ENCODE measurements at places on chromosomes 5 and 9.

DNA sequence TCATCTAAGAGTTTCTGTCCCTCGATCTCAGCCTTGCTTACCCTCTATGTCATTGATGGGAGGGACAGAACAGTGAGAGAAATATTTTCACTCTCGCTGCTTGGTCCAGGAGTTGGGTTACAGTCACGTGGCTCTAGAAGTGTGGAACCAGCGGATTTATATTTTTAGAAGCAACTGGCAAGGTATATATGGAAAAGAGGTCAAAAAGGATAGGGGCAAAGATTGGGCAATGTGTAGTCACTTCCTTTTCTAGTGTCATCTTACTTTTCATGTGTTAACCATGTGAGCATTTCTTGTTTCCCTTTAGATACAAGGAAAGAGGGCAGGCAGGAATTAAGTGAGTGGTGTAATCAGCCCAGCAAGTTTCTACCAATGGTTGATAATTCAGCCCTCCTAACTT, 111.5 kb upstream of the ZNF366 start:
- no peak for DNase-seq

- DNase-seq: no peak
Observed at GRCh38 chr5:136004436-136004835, 24.4 kb upstream of the TGFBI start.

GRCh38 chr9:127950513-127951289, 13.0 kb upstream of the DPM2 start:
- no peak for DNase-seq

DNA sequence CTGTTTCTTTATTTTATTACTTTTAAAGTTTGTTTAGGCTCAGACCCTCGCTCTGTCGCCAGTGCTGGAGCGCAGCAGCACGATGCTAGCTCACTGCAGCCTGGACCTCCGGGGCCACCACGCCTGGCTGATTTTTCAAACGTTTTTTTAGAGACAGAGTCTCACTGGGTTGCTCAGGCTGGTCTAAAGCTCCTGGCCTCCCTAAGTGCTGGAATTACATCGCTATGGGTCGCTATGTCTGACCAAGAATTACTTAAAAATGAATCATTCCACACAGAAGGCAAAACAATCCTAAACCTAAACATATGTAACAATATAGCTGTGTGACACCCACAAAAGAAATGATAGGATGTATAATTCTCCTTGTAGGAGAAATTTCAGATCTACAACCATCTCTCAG, 86.9 kb upstream of the SIMC1 start:
- DNase-seq: no peak

- no peak for DNase-seq
Observed at GRCh38 chr9:86732514-86733171, 214.7 kb downstream of the GAS1 start.

DNA sequence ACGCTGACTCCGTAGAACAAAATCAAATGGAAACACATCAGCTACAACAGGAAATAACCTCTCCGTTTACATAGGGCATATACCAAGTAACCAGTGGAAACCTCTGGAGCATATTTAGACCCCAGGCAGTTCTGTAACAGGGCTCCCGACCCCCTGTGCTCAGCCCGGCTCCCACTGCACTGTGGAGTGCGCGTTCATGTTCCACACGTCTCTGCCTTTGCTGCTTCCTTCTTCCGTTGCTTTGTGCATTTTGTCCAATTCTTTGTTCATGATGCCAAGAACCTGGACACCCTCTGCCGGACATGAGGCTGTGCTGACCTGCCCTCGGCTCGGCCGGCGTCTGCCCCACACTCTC, 5.9 kb upstream of the AGPAT2 start:
- no peak for DNase-seq

DNA sequence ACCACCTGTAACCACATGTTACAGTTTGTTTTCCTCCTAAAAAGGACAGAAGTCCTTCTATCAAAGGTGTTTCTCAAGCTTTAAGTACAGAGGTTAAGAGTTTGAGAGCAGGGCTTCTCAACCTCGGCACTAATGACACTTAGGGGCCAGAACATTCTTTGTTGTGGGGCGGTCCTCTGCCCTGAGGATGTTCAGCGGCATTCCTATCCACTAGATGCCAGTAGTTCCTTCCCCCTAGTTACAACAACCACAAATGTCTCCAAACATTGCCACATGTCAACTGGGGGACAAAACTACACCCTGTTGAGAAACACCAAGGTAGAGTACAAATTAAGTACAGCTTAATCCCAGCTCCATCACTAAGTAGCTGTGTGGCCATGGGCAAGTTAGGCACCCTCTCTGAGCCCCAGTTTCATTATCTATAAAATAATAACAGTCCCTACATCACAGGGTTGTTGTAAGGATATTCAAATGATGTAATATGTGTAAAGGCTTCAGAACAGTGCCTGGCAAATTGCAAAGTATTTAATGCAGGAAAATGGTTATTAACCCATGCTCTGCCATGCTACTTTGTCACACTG, 44.6 kb downstream of the PIP5K1B start:
- no peak for DNase-seq

- DNase-seq: peak; percentile 65
Observed at GRCh38 chr5:159515909-159516415, 185.7 kb upstream of the IL12B start.

GRCh38 chr9:35806101-35806500, 6.0 kb downstream of the SPAG8 start:
- no peak for DNase-seq

GRCh38 chr5:150043657-150044328, 42.6 kb downstream of the CSF1R start:
- no peak for DNase-seq

- no peak for DNase-seq
Observed at GRCh38 chr5:68884144-68884754, 209.6 kb upstream of the SLC30A5 start.

GRCh38 chr5:76391014-76391413, 12.1 kb upstream of the IQGAP2 start:
- no peak for DNase-seq

GRCh38 chr5:118857700-118858099, 130.6 kb downstream of the DTWD2 start:
- no peak for DNase-seq

DNA sequence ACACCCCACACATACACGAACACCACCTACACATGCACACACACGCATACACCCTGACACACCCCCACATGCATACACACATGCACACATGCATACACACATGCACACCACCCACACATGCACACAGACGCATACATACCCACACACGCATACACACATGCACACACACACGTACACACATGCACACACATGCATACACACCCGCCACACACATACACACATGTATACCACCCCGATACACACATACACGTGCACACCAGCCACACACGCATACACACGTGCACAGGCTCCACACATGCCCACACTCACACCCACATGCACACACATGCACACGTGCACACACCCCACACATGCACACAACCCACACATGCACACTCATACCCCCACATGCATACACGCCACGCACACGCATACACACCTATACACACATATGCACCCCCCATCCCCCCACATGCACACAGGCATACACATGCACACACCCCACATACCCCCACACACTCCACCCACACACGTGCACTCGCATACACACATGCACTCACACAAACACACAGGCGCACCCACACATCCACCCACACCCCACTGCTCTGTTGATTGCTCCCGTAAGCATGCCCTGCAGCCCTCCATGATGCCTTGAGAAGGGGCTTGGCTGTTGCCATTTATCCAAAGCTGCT, 119.3 kb downstream of the COL5A1 start:
- DNase-seq: no peak
